Right ventricle myocardium superior (tissue), 1 donor: ENCODE measurements at places on chromosomes 5 and 9. TPM values are rescaled to one million over a fixed set of nuclear protein-coding genes. Genes with fewer than 3 reads are reported as not detected.

GRCh38 chr9:84828046-84828445 lies 158.5 kb downstream of the NTRK2 start:
- DNase-seq, result no peak

DNA sequence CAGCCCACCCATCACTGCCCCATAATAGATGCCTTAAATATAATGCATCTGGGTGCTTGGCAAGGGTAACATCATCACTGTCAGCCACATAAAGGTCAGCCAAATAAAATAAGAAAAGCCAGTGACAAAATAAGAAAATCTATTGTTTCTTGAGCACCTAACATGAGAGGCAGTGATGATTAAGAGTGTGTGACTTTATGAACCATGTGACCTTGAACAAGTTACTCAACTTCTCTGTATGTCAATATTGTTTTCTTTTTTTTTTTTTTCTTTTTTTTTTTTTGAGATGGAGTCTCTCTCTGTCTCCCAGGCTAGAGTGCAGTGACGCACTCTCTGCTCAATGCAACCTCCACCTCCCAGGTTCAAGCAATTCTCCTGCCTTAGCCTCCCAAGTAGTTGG lies 98.7 kb downstream of the CDK5RAP2 start:
- DNase-seq, result no peak

DNA sequence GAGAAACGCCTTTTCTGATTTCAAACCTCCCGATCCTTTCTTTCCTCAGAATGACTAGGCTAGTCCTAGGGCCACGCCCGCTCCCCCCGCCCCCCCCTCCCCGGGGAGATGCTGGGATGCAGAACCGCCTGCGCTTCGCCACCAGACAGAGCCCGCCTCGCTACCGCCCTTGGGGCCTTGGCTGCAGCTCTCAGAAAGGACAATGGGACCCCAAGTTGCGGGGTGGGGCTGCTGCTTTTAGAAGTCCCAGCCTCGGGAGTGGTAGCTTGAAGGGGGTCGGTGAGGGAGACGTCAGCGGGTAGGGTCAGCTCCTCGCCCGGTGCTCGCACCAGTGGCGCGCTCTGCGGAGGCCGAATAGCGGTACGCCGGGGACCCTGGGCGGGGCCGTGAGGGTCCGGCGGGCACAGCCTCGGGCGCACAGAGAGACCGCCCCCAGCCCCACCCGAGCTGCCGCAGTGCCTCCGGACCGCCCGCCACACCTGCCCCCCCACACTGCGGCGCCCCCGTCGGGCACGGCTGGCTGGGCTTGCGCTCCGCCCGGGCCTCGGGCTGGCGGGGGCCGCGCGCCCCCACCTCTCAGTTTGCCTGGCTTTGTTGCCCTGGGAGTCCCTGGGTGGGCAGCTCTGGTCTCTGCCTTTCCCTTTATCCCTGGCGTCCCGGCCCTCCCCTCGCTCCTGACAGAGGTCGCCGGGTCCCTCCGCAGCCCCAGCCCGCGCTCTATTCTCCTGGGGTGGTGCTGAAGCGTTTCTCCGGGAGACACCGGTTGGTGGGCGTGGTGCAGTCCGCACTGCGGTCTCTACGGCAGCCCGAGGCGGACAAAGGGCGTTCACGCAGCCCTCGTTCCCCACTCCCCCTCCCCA lies 1.2 kb downstream of the MAP1B start:
- DNase-seq, result peak; percentile 86

GRCh38 chr5:157613385-157614245 lies 38.0 kb upstream of the ADAM19 start:
- no peak for DNase-seq

FSD1L gene
- 5.5 TPM for total RNA-seq
